Chondrocyte (in vitro differentiated cells): ENCODE measurements at places on chromosomes 3 and 15. TPM values are rescaled to one million over a fixed set of nuclear protein-coding genes. Genes with fewer than 3 reads are reported as not detected.

DNA sequence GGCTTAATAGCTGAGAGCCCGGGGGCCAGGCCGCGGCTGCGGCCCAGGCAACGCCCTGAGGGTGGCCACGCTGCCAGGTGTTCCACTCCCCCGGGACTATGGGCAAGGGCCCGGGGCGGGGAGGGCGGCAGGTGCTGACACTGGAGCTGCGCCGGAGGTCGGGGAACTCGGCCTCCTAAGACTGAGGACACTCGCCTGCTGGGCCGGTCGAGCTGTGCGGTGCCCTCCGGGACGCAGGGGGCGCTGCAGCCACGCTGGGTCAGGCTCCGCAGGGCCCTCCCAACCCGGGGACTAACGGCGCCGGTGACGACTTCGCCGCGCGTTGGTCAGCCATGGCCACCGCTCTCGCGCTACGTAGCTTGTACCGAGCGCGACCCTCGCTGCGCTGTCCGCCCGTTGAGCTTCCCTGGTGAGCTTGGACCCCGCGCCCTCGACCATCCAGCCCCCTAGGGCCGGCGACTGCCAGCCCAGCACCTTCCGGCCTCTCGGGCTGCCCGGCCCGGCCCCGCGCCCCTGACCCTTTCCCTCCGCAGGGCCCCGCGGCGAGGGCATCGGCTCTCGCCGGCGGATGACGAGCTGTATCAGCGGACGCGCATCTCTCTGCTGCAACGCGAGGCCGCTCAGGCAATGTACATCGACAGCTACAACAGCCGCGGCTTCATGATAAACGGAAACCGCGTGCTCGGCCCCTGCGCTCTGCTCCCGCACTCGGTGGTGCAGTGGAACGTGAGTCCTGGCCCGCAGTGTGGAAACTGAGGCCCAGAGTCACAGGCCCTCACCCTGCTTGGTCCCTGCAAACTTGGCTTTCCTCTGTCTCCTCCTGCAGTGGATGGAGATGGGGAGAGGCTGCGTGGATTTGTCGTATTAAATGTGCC is at the start of gene NDUFAF3:
NDUFAF3 (plus strand) TSS at position 309 of the 875 bp plus-strand sequence; CDS start at position 333, 24 bp downstream.
- peak within 1 kb of the TSS; percentile 97 for H3K27ac ChIP-seq
- peak within 1 kb of the TSS; percentile 90 for H3K4me3 ChIP-seq
- H3K4me1 ChIP-seq = peaks cover 59% of the 10 kb centered on the region
- H3K27me3 ChIP-seq = no peaks in the 10 kb centered on the region

- H3K27ac ChIP-seq = no peak overlapping the region
- H3K36me3 ChIP-seq = peaks cover 3% of the 10 kb centered on the region
- H3K4me3 ChIP-seq = no peak overlapping the region
- peaks cover 7% of the 10 kb centered on the region for H3K4me1 ChIP-seq
- H3K27me3 ChIP-seq = no peaks in the 10 kb centered on the region
Observed at GRCh38 chr3:105062853-105063252, 303.9 kb upstream of the ALCAM start.

GPR15 gene
- not detected in 3 replicates for total RNA-seq

DNA sequence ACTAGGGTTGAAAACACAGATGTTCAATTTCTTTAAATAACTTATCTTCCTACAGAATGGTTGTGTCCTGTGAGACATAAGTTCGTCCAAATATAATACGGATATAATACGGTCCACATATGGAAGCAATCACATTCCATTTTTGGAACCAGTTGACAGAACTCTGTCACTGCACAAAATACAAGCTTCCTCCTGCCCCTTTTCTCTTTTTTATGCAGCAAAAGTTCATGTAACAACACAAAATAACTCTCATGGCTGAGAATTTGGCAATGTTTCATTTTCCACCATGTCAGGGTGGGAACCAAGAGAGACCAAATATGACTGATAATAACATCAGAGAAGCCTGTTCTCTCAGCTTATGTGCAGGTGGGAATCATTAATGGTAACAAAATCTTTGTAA is 158.1 kb upstream of the ZNF385D start:
- H3K4me3 ChIP-seq = no peak overlapping the region
- H3K36me3 ChIP-seq = no peaks in the 10 kb centered on the region
- H3K27ac ChIP-seq = no peak overlapping the region
- peaks cover 23% of the 10 kb centered on the region for H3K4me1 ChIP-seq
- peaks cover 5% of the 10 kb centered on the region for H3K27me3 ChIP-seq
- DNase-seq = no peak

CPNE9 gene
- total RNA-seq = not detected in 3 replicates

DNA sequence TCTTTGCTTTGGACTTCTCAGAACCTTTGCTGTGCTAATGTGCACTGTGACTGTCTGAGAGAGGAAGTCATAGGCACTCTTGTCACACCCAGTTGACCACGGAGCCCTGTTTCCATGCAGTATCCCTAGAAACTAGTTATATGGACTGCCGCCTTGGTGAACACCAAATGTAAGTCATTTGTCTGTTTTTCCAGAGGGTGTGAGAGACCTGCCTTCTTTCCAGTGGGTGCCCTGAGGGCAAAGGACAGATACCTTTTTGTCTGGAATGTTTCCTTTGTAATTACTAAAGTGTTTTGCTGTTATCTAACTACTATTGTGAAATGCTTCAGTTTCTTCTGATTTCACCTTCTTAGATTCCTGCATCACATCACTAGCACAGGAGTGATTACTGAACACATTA is 91.8 kb downstream of the LARS2 start:
- DNase-seq = no peak
- H3K27ac ChIP-seq = peak overlapping the region; percentile 58
- H3K27me3 ChIP-seq = no peaks in the 10 kb centered on the region
- H3K4me1 ChIP-seq = peaks cover 40% of the 10 kb centered on the region

ECT2 gene
- 16.9 to 18.9 TPM (median 17.2 TPM) in 3 replicates for total RNA-seq

DNA sequence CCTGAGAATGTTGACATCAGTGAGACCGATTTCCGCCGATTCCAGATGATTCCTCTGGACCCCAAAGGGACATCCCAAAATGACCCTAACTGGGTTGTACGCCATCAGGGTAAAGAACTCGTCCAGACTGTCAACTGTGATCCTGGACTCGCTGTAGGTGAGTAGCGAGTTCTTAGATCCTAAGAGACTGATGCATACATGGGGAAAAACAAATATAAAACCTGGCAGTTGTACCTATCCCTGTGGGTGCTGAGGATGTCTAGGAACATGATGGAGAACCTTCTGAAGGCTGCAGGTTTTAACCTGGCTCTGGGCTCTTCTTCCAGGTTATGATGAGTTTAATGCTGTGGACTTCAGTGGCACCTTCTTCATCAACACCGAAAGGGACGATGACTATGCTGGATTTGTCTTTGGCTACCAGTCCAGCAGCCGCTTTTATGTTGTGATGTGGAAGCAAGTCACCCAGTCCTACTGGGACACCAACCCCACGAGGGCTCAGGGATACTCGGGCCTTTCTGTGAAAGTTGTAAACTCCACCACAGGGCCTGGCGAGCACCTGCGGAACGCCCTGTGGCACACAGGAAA is 12.3 kb downstream of the THBS1 start:
- peak overlapping the region; percentile 47 for H3K4me3 ChIP-seq
- H3K36me3 ChIP-seq = peaks cover 73% of the 10 kb centered on the region
- no peaks in the 10 kb centered on the region for H3K27me3 ChIP-seq

DNA sequence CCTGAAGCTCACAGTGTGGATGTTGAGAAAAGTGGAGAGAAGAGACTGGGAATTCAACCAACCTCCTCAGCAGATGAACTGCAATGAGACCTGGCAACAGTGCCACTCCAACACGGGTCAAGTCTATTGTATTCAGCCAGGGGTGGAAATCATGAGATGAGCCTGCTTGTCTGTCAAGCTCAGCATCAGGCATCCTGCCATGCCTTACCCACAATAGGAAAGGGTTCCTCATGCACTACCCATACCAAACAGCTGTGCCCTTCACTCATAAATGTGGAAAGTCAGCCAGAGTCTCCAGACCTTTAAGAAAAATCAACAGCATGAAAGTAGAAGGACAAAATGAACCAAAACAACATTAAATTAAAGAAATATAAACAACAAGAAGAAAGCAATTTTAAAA is 542.1 kb downstream of the EPHB1 start:
- no peaks in the 10 kb centered on the region for H3K36me3 ChIP-seq
- no peaks in the 10 kb centered on the region for H3K4me1 ChIP-seq
- DNase-seq = no peak
- no peak overlapping the region for H3K27ac ChIP-seq
- no peak overlapping the region for H3K4me3 ChIP-seq

GRCh38 chr15:31472636-31473384 is 146.2 kb downstream of the KLF13 start:
- H3K27me3 ChIP-seq = no peaks in the 10 kb centered on the region
- peaks cover 2% of the 10 kb centered on the region for H3K36me3 ChIP-seq
- H3K27ac ChIP-seq = peak overlapping the region; percentile 81
- no peak for DNase-seq
